ENCODE measurements at places on chromosomes 13 and 19. TPM values are rescaled to one million over a fixed set of nuclear protein-coding genes. Genes with fewer than 3 reads are reported as not detected.

The OR4F17 gene
- total RNA-seq: not detected

The LGALS4 gene
- 0.61 TPM for total RNA-seq

The GRK1 gene
- total RNA-seq: 0.14 TPM

The TSHZ3 gene
- 3.2 TPM for total RNA-seq

The F10 gene
- total RNA-seq: 12.4 TPM

The EBI3 gene
- 0.49 TPM for total RNA-seq

The FXYD1 gene
- total RNA-seq: 708 TPM

The CEACAM6 gene
- not detected for total RNA-seq

The PGLYRP1 gene
- not detected for total RNA-seq

The ZNF791 gene
- 14.9 TPM for total RNA-seq

The ATXN8OS gene
- total RNA-seq: not detected

The NLRP8 gene
- not detected for total RNA-seq

The NLRP4 gene
- total RNA-seq: not detected

The KIR3DL2 gene
- total RNA-seq: not detected

Data from heart right ventricle (tissue), 16 donors.